Nucleus accumbens (tissue), 56 donors: ENCODE measurements at places on chromosomes 1 and 21.

- DNase-seq, result no peak
Measured at GRCh38 chr1:67818725-67819301, 14.5 kb downstream of the GNG12 start.

DNA sequence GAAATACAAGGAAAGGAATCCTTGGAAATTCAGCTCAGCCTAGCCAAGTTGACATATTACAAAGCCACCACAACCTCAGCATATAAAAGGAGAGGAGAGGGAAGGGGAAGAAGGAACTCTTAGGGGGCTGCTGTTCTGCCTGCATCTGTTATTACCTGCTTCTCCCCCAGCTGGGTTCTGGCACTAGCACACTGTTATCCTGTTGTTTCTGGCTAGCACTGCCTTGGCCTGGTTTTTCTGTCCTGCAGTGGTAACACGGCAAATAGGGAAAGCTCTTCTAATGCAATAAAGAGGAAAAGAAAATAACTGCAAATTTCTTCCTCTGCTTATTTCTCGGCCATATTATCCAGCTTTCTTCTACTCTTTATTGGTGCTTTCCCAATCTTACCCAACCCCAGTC is 16.5 kb upstream of the VCAM1 start:
- no peak for DNase-seq

DNA sequence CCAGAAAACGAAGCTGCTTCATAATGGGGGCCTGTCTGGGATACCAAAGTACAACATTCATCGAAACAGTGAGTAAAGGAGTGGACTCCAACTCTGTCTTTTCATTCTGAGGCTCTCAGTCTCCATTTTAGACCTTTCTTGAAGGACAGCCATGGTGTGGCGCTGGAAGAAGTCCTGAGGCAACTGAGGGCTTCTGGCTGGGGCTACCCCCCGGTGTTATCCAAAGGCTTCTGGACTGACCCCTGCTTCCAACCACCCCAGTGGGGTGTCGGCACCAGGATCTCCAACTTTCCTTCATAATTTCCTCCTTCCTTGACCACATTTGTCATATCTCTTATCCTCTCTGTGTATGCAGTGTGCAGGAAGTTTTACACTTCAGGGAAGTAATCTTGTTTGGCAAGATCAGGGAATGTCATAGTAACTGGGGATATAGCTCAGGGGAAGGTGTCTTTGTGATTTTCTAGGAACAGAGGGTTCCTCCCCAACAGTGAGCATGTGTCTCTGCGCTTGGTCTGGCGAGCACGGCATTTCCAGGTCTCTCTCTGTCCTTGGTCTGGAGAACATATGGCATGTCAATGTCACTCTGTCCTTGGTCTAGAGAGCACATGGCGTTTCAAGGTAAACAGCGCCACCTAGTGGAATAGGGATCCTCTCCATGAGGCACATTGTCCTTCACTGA is 19.4 kb upstream of the BSDC1 start:
- no peak for DNase-seq

DNA sequence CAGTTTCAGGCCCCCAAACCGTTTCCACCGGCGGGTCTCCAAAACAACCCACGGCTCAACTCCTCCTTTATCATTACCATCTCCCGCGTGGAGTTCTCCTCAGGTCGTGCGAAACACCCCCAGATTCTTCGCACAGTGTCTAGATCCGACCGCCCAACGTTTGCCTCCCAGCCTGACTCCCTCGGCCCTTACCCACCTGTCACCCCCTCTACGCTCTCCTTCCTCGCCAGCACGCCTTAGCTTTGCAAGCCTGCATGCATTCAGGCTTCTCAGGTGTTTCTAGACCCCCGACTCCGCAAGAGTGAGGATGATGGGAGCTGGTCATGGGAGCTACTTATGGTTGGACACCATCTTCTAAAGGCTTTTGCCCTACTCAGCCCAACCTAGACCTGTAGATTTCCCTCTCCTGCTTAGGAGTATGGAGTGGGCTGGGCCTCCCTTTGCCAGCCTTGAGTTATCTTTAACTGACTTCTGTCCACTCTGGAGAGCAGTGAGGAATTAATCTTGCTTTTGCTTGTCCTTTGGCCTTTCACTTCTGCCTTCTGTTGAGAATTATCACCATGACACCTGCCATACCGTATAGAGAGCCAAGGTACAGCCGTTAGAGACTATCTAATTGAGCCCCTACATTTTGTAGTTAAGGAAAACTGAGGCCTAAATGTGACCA is 865 bp downstream of the ATP5IF1 start:
- peak; percentile 50 for DNase-seq

DNA sequence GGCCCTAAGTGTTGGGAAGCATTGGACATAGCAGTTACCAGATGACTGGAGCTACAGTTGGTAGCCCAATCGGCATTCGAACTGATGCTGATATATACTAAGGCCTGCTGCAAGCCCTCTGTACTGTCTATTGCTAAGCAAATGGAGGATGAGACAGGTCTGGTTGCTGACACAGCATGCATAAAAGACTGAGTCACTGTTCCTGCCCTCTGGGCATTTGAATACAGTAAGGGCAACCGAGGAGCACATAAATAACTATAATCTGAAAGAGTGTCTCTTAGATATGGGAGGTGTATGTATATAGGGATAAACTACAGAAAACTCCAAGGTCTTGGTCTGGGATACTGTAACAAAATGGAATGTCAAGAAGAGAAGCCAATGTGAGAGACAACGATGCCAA is 16.8 kb upstream of the MARK1 start:
- DNase-seq, result no peak

- DNase-seq, result no peak
Measured at GRCh38 chr21:16624479-16625118, 888.2 kb upstream of the CXADR start.

DNA sequence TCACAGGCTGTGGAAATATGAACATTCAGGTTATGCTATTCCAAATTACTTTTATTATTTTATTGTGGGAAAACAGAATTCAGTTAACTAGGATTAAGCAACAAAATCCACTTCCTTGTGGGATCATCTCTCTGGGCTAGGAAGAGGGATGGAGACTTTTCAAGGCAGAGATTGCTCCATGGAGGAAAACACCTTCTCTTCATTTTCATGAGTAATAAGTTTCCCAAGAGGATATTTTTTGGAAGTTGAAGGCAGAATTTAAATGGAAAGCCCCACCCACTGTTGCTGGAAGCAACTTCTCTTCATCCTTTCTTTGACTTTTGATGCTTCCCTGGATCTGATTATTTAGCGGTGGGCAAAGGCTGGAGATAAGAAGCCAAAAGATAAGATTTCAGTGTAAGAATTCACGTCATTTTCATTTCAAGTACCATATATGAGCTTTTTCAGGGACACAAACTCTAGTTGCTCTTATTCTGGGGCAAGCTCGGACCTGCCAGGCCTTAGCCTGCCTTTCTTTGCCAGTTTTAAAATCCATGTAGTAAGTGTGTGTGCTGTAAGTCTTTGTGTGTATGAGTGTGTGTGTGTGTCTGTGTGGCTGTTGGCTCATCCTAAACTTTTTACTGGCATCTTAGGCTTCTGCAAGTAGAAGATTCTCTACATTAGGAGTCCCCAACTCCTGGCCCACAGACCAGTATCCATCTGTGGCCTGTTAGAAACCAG is 11.7 kb upstream of the IL24 start:
- DNase-seq, result no peak

DNA sequence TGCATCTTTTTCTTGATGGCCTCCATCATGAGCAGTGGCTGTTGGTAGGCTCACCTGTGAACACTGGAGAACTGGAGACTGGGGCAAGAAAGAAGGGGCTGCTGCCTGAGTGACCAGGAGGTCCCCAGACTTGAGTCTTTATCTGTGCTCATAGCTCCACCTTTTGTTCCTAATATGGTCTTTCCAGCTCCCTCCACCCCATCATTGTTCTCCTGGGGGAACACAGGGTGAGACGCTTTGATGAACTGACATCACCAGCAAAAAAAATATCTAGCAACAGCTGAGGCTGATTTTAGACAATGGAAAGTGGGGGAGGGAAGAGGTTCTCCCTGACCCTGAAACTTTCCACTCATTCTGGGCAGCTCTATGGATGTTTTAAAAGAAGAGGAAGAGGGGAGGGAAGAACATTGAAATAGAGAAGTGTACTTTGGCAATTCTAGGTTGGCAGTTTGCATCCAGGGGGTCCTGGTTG is at the start of gene TPM3:
TPM3 (minus strand) TSS at position 111 of the 472 bp plus-strand sequence; CDS start at position 29, 82 bp downstream.
- DNase-seq, result no peak

GRCh38 chr1:62796221-62796620 is 12.3 kb downstream of the ATG4C start:
- DNase-seq, result no peak

DNA sequence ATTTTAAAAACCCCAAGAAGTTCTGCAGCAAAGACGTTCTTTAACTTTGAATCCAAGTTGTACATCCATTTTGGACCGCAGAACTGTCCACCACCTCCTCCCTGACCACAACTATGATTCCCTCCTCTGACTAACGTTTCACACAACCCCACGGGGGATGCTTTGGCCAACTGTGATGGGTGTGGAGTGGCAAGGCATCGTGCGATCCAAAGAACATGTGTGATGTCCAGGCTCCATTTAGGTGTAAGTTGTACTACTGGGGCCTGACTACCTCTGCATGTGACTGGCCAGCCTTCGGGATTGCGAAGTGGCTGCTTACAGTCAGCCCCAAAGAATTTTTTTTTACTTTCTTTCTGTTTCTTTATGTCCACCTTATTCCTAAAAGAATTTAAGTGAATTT is 6.7 kb downstream of the KCNJ15 start:
- DNase-seq, result no peak

GRCh38 chr1:24071941-24072340 is 40.0 kb downstream of the MYOM3 start:
- DNase-seq, result no peak

- peak; percentile 85 for DNase-seq
Measured at GRCh38 chr1:23168445-23169194, at the start of gene LUZP1. Gene LUZP1 (minus strand): TSS chr1:23168856.

DNA sequence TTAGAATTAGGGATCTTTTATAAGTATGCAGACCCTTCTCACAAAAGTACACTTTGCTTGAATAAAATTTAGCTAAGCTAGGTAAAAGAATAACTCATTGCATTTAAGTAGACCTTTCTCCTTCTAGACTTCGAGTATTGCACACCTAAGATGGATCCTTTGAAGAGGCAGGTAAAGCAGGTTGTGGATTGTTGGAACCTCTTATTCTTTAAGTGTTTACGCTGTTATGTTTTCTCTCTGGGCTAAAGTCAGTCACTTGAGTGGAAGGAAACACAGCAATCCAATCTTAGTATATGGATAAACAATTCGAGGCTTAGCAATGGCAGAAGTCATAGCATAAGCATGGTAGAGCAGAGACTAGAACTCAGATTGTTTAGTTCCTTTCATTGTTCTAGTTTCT is 11.4 kb downstream of the MAGI3 start:
- no peak for DNase-seq

GRCh38 chr1:200029822-200030152 is 2.3 kb downstream of the NR5A2 start:
- DNase-seq, result no peak

DNA sequence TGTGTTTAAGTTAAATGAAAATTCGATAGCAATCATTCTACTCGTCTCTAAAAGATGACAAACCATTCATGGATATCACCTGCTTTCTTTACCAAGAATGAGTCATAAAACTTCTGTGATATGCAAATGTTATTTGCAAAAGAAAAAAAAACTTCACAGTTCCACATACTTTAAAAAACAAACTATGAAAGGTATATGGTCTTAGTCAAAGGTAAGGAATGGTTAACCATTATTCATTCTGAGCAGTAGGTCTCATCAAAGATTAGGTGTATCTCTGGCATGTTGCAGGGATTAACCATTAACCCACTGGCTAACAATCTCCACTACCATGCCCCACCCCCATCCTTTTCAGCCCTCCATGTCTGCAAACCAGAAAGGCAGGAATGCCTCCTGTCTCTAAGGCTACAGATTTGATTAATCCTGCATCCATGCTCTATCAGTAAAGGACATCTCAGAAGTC is 44.4 kb downstream of the PTPN14 start:
- DNase-seq, result no peak

GRCh38 chr1:99331083-99331482 is 66.8 kb downstream of the PLPPR4 start:
- DNase-seq, result no peak

DNA sequence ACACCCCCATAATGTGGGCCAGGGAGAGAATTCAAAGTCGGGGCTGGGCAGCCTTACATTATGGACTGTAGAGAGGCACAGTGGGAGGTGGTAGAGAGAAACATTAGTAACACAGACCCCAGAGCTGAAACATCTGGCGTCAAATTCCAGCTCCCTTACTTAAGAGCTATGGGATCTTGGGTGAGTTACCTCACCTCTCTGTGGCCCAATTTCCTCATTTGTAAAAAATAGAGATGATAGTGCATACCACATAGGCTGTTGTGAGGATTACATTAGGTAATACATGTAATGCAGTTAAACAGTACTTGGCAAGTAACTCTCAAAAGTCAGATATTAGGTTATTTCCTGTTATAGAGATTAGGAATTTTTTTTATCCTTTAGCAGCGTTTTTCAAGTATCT is 160.5 kb upstream of the KIAA0040 start:
- DNase-seq, result no peak

- DNase-seq, result no peak
Measured at GRCh38 chr1:152168535-152168868, 9.5 kb upstream of the RPTN start.

GRCh38 chr21:33552093-33552998 is 9.5 kb downstream of the SON start:
- no peak for DNase-seq

- no peak for DNase-seq
Measured at GRCh38 chr1:107870696-107871095, 94.3 kb downstream of the VAV3 start.

DNA sequence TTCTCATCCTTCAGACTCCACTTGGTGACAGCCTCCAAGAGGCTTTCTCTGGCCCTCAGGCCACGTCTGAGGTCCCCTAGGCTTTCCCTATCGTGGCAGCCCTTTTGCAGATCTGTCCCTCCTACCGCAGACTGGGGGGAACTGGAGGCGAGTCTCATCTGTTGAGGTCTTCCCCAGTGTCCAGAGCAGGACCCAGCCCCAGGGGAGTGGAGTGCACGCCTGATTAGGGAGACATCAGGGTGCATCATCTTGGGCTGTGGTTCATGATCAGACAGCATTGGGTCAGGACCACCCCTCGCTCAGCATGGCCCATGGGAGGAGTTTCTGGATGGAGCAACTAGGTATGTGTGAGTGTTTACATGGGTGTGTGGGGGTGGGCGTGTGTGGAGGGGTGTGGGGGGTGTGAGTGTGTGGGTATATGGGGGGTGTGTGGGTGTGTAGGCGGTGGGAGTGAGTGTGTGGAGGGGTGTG is 8.5 kb upstream of the MATN1 start:
- DNase-seq, result no peak
